Activated CD4-positive, alpha-beta T cell treated with anti-CD3 and anti-CD28 coated beads, Interleukin-2, amount 50 U/mL, for 4 hours (primary cell): ENCODE measurements at places on chromosomes 11 and 22.

DNA sequence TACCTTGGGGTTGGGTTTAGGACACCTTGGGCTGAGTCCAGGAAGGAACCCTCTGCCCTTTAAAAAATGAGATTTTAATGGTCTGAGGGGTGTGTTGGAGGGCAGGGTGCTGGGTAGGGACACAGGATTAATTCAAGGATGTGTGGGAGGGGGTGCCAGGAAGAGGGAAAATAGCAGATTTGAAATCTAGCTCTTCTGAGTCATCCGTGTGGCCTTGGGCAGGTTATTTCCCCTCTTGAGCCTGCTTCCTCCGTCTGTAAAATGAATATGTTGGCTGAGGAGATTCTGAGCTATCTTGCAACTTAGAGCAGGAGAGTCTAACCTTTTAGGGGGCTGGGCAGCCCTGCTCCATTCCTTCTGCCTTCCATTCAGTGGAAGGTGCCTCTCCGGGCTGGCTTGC lies 3.0 kb downstream of the TSPAN18 start:
- no peak for DNase-seq

GRCh38 chr11:40291329-40291728 lies 1168.1 kb downstream of the LRRC4C start:
- no peak for DNase-seq

DNA sequence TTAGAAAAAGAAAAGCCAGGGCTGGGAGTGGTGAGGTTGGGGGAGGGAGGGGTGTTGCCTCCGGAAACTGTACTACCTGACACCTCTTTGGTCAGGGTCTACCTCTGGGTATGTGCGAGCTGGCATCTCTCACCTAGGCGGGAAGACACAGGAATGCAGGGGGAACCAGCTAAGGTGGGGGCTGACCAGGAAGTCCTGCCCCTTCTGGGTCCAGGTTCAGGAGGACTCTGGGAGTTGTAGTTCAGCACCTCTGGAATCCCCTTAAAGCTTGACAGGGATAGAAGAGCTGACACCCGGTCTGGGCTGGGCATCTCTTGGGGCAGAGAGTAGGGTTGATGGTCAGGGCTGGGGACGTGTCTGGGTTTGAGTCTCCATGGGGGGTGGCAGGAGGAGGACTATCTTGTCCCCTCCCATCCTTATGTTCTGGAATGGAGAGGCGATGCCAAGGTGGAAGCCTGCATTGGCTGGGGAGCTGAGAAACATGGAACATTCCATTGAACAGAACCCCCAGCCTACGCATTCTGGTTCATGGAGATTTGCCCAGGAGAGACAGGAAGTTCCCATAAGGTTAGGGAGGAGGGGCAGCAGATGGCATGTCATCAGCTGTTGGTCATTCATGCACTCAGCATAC lies 2.1 kb upstream of the KIAA1671 start:
- DNase-seq: no peak

DNA sequence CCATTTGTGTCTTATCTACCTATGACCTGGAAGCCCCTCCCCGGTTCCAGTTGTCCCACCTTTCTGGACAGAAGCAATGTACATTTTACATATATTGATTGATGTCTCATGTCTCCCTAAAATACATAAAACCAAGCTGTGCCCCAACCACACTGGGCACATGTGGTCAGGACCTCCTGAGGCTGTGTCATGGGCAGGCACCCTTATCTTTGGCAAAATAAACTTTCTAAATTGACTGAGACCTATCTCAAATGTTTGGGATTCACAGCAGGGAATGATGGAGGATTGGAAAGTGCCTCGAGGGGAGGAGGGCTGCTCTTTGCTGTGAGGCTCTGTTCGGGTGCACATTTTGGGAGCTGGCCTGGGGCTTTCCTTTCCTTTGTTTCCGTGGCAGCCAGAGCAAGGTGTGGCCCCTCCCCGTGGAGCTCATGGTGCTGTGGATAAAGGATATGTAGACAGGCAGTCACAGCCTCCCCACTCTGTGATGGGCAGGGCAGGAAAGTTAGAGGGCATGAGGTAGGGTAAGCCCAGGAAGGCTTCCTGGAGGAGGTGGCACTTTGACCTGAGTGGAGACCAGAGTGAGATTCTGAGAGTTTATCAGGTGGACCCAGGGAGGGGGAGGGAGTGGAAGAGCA lies 615.6 kb downstream of the TBC1D22A start:
- DNase-seq: no peak

- DNase-seq: no peak
Measured at GRCh38 chr22:38066381-38067027, 9.3 kb downstream of the PICK1 start.

GRCh38 chr11:46367244-46367915 lies 14.1 kb upstream of the MDK start:
- peak; percentile 71 for DNase-seq

GRCh38 chr22:19766511-19767426 lies 6.2 kb downstream of the TBX1 start:
- peak; percentile 36 for DNase-seq

DNA sequence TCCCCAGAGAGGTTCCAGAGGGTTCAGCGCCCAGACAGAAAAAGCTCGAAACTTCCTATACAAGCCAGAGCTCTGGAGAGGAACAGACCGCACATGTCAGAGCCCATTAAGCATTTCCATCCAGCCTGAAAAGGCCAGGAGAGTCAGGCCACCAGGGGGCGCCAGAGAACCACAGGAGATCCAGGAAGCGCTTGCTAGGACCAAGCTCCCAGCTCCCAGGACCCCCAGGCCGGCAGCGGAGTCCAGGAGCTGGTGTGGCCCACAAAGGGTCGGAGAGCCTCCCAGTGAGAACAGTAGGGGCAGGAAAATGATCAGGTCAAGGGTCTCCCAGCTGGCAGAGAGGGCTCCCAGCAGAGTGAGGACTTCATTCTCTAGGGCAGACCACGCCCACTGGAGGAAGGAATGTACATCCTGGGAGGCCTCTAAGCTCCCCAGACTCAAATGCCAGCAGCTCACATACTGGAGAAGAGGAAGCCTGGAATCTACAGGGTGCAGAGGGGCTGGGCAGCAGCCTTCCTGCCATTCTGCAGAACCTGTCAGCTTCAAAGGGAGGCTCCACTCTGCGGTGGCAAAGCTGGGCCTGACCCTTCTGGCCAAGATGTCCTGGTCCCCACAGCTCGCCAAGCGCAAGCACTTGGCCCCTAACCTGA lies 2.1 kb upstream of the MEI1 start:
- peak; percentile 96 for DNase-seq

- no peak for DNase-seq
Measured at GRCh38 chr11:78427615-78428265, 10.1 kb upstream of the GAB2 start.
